Regular cardiac myocyte (primary cell): ENCODE measurements at places on chromosomes 7 and 10. TPM values are rescaled to one million over a fixed set of nuclear protein-coding genes. Genes with fewer than 3 reads are reported as not detected.

SLC29A4 gene
- 1.3 and 2.5 TPM in 2 replicates for total RNA-seq

SLIT1 gene
- under 0.01 TPM in 2 replicates for total RNA-seq

SAP25 gene
- not detected in 2 replicates for total RNA-seq

LRRD1 gene
- under 0.01 TPM in 2 replicates for total RNA-seq

NPY4R gene
- total RNA-seq = 0.19 and 0.28 TPM in 2 replicates

PHYHIPL gene
- total RNA-seq = not detected in 2 replicates

PRSS2 gene
- not detected in 2 replicates for total RNA-seq

GNB2 gene
- 57.5 and 169 TPM in 2 replicates for total RNA-seq
